ENCODE measurements at places on chromosomes 2 and 18. TPM values are rescaled to one million over a fixed set of nuclear protein-coding genes. Genes with fewer than 3 reads are reported as not detected.

GRCh38 chr2:16617282-16618266 lies 48.1 kb downstream of the CYRIA start:
- no peak for DNase-seq

- DNase-seq: no peak
Measured at GRCh38 chr2:21146638-21147037, 22.9 kb downstream of the TDRD15 start.

GRCh38 chr2:238691596-238692491 lies 156.0 kb upstream of the TWIST2 start:
- DNase-seq: no peak

DNA sequence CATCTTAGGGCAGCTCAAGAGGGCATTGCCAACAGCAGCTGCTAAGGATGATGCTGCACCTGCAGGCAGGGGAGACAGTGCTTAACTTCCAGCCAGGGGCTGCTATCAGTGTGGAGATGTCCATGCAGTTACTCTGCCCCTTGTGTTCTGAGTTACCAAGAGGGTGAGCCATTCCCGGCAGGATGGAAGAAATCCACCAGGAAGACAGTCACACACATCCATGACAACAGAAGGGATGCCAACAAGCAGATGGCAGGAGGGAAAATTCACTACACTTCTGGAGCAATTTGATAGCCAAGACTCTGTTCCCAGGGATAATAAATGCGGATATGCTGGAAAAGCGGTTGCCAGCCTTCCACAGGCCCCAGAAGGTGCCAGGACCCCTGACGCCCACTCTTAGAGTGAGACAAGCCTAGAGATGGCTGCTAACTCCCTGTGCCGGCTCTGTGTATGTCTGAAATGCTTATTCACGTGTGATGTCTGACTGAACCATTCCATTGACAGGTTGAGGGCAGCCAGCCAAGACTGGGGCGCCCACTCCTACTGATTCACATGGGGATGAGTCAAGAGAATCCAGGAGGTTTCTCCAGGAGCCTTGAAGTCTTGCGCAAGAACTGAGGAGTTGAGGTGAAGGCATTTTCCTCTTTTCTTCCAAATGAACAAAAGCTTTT lies 24.5 kb downstream of the LOXHD1 start:
- no peak for DNase-seq

GRCh38 chr2:42105330-42106256 lies 57.8 kb downstream of the PKDCC start:
- DNase-seq: peak; percentile 57

DNA sequence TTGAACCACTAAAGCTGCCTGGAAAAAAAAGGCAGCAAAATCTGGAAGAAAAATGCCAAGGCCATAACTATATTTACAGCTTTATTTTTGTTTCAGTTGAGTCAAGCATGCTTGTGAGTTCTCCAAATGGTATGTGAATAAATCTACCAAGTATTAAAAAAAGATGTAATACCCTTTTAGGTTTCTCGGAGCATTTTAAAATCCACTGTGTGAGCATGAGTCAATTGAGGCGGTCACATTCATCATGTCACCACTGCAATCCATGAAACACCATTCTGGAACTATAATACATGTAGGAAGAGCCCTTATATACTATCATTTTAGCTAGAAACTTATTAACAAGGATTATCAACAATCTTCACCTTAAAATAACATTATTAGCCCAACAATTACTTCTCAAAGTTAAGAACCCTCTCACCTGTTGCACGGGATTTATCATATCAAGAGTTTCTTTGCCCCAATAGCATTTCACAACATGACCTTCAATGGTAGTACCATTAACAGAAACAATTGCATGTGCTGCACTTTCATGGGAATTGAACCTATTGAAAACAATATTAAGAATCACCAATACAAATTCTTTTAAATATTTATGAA lies 24.2 kb upstream of the C2orf42 start:
- no peak for DNase-seq

- no peak for DNase-seq
Measured at GRCh38 chr2:121830809-121831208, 75.4 kb downstream of the TSN start.

DNA sequence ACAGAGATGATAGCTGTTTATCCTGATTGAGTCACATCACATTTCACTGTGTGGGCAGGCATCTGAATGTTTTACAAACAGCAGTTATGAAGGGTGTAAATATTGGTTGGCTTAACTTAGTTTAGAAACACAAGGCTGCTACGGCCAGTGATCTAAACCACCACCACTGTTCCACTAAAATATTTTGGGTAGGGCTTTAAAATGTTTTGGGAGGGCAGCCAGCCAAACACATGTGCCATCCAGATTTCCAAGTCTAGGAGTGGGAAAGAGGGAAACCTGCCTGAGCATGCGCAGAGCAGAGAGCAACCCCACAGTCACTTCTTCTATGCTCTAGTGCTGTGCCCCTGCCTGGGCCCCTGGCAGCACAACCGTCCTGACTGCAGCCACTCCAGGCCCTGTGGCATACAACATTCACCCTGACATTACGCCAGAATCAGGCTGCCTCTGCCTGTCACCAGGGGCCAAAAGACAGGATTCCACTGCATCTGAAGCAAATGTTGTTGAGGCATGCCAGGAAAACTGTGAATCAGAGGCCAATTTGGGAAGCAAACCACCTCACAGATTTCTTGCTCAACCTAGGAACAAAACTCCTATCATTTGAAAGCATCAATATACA lies 74.8 kb upstream of the COL5A2 start:
- DNase-seq: peak; percentile 10

GRCh38 chr18:26532367-26533340 lies 15.7 kb downstream of the KCTD1 start:
- no peak for DNase-seq

DNA sequence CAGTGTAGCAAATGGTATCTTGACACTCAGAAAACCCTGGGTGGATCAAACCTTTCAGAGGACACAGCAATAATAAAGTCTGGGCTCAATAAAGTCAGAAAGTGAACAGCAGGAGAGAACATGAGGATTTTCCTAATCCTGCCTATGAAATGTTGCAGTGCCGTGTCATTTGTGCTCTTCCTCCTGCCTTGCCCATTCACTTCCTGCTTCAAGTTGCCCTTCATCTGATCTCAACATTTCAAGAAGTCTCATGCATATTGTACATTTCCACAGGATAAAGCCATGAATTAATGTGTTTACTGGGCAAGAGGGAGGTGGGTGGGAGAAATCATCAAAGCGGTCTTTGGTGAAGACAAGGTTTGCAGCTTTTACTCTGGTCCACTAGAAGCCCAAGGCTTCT lies 51.1 kb upstream of the STPG4 start:
- no peak for DNase-seq

DNA sequence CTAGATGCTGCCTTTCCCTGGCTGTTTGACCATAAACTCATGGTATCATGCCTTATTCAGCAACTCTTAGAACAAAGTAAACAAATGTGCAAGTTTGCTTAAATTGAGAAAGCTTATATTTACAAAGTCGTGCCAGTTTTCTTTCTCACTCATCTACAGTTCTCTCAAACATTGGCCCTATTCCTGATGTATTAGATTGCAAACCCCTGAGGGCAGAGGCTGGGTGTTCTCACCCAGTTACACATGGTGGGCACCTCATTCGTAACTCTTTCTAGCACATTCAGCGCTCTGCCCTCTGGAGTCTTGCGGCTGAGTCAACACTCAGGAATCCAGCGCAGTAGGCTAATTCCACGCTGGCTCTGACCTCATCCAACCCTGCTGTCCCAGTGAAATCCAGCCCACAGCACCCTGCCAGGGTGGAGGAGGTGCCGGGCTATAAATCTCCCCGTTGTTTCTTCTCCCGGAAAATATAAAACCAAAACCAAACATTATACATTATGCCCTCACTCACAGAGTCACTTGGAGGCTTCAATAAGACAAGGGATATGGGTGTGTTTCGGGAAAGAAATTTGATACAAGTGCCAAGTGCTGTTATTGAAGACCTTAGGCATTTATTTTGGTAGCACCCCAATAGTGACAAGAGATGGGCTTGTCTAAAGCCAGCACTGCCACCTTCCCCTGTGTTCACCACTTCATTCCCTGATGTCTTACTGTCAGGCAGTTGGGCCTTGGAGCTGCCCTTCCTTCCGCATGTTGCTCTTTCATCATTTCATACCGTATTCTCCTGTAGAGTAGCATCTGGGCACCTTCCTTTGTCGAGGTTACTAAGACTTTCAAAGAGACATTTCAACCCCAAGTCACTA lies 287.4 kb downstream of the PRKCE start:
- peak; percentile 90 for DNase-seq

GRCh38 chr2:157557770-157558169 lies 70.9 kb downstream of the ACVR1C start:
- DNase-seq: no peak

DNA sequence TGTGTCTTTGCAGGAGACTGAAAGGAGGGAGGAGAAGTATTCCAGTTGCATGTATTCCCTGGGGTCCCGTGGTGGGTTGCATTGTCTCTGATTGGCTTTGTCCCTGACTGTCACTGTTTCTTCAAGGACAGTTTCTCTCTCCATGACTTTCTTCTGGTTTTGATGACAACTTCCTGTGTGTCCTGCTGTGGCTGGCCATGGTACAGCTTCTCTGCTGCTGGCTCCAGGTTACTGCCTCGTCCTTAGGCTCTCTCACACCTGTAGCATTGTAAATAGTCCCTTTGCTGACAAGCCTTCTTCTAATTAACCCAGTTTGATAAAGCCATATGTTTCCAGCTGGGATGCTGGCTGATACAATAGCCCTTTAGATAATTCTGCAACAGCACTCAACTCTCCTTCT lies 129.0 kb downstream of the LPIN1 start:
- no peak for DNase-seq

- no peak for DNase-seq
Measured at GRCh38 chr2:6254441-6254840, 562.3 kb downstream of the SOX11 start.

GRCh38 chr2:16330571-16330970 lies 335.1 kb downstream of the CYRIA start:
- DNase-seq: no peak

DNA sequence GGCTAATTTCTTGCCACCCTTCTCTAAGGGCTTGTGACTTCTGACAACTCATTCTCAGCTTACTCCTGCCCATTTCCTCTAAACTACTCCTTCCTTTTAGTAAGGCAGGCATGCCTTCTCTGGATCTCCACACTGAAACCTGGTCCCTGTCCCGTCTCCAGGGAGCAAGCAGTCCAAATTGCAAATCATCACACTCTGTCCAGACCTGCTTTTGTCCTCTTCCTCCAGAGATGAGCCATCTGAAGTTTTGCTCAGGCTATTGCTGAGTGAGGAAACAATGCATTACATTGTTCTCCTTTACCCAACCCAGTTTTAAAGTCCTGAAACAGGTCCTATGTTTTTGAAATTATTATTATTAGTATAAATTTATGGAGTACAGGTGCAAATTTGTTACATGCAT lies 57.3 kb downstream of the ARHGAP25 start:
- no peak for DNase-seq

- DNase-seq: no peak
Measured at GRCh38 chr2:205283736-205284270, 398.5 kb upstream of the NRP2 start.

- no peak for DNase-seq
Measured at GRCh38 chr2:137252934-137253333, 487.6 kb downstream of the THSD7B start.

- no peak for DNase-seq
Measured at GRCh38 chr2:191087311-191087710, 63.5 kb downstream of the STAT4 start.

DNA sequence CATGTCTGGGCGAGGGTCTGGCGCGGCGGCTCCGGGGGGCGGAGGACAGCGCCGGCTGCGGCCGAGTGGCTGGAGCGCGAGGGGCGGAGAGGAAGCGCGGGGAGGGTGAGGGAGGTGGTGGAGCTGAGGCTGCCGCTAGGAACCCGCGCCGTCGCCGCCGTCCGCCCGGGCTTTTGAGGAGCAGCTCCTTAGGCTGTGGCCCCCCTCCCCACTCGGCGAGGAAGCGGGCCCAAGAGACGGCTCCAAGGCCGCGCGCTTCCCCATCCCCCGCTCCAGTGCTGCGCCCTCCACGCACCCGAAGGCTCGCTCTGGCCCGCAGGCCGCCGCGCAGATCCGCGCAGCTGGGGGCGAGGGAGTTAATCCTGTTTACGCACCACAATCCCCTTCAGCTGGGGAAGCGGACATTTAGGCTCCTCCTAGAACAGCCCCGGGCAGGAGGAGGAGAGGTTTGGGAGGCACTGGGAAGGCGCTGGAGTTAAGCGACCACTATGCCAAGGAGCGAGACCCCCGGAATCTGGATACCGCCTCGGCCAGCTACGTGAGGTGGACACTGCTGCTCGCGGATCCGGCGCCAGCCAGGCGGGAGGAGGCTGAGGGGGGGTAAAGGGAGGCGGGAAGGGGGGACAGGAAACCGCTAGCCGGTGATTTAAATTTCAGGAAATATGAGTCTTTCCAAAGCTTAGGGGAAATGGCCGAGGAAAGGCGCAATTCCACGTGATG lies at the start of gene CNRIP1:
Gene CNRIP1 (minus strand): TSS at position 552 of the 720 bp plus-strand sequence. CDS start 549 bp downstream, at position 3.
- DNase-seq: peak; percentile 57

GRCh38 chr2:101704046-101704466 lies 6.5 kb downstream of the MAP4K4 start:
- DNase-seq: no peak

- DNase-seq: no peak
Measured at GRCh38 chr2:60445684-60446179, 107.7 kb downstream of the BCL11A start.

DNA sequence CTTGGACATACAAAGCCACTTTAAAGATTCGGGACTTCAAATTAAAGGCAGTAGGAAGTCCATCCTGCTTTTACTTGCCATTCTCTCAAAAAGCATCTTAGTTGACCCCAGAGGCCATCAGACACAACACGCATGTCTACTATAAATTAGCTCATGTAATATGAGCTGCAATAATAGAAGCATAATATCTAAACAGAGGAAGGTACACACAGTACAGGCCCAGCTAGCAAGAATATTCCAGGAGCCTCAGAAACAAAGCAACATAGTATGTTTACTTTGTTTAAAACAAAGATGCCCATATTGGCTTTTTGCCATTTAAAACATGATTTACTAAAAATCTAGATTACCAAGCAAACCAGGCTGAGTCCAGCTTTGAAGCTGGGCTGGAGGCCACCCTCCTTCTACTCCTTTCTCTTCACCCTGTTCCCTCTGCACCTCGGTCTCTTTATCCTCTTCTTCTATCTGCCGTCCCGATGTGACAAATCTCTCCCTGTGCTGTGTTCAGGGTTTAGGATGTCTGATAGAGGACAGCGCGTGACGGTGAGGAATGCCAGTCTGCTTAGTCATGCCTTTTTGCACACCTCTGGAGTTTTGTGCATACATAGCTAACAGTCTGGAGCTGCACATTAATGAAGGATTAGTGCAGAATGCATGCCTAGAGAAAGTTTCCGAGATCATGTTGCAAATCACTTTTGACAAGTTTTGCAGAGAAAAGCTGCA lies 28.2 kb downstream of the DTNA start:
- no peak for DNase-seq

Gene LYG1
- total RNA-seq: 1.6 TPM

Gene NT5DC4
- total RNA-seq: 0.12 TPM

Gene SCN2A
- total RNA-seq: 1.7 TPM

Gene APOB
- 14.8 TPM for total RNA-seq

Gene CWC22
- 13.6 TPM for total RNA-seq

Gene ZBTB7C
- 24.1 TPM for total RNA-seq

Gene CAPN14
- total RNA-seq: 0.14 TPM

Gene FOXD4L1
- total RNA-seq: 0.17 TPM

All from mucosa of gallbladder (tissue), 1 donor.